Stimulated activated CD4-positive, alpha-beta T cell treated with anti-CD3 and anti-CD28 coated beads, Interleukin-4, amount 100 ng/mL, for 4 hours (primary cell): ENCODE measurements at places on chromosomes 4 and X.

GRCh38 chr4:7629501-7630254 lies 194.9 kb upstream of the PSAPL1 start:
- DNase-seq = no peak

DNA sequence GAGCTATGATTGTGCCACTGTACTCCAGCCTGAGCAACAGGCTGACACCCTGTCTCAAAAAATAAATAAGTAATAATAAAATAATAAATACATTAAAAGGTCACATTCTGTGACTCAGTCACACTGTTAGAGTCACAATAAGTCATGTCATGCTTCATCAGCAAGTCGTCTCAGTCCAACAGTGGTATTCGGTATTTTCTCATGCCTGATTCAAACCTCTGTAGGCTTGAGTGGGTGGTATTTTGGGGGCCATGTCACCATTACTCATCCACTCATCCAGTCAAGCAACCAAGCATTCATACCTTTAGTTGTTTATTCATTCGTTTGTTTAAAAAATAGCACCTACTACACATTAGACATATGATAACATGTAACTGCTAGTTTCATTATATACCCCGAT lies 46.9 kb downstream of the SUPT20HL2 start:
- no peak for DNase-seq

GRCh38 chr4:151541389-151542071 lies 132.6 kb downstream of the FHIP1A start:
- no peak for DNase-seq

- no peak for DNase-seq
These were observed 37.3 kb downstream of the SAT1 start for GRCh38 chrX:23820235-23820782.

- DNase-seq = no peak
These were observed 559.9 kb downstream of the RAB28 start for GRCh38 chr4:12924253-12924652.

- no peak for DNase-seq
These were observed 6.7 kb upstream of the USP11 start for GRCh38 chrX:47226071-47226470.

DNA sequence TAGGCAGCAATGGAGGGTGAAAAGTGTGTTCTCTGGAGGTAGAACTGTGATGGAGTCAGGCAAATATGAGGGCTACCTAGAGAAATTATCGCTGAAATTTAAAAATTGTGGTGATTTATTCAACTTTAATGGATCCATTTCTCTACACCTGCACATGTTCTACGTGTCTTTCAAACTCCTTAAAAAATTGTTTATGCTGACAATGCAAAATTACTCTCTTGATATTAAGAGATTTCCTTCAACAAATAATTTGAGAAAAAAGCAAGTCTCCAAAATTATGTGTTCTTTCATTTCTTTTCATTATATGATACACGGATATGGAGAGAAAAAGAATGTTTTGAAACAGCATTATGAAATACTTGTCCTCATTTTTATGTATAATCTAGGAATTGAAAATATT lies 1151.4 kb upstream of the PABPC4L start:
- no peak for DNase-seq

DNA sequence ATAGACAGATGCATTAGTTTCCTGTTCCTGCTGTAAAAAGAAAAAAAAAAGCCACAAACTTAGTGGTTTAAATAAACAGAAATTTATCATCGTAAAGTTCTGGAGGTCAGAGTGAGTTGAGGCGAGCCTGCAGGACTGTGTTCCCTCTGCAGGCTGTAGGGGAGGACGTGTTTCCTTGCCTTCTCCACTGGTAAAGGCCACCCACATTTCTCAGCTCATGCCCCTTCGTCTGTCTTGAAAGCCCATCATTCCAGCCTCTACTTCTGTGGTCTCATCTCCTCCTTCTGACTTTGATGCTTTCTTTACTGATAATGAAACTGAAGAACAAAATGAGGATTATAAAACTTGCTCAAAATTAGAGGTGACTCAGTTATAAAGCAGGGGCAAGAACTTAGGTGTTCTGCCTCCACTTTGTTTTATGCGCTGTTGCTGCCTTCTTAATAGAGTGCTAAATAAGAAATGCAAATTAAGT lies 143.0 kb downstream of the STIM2 start:
- no peak for DNase-seq

DNA sequence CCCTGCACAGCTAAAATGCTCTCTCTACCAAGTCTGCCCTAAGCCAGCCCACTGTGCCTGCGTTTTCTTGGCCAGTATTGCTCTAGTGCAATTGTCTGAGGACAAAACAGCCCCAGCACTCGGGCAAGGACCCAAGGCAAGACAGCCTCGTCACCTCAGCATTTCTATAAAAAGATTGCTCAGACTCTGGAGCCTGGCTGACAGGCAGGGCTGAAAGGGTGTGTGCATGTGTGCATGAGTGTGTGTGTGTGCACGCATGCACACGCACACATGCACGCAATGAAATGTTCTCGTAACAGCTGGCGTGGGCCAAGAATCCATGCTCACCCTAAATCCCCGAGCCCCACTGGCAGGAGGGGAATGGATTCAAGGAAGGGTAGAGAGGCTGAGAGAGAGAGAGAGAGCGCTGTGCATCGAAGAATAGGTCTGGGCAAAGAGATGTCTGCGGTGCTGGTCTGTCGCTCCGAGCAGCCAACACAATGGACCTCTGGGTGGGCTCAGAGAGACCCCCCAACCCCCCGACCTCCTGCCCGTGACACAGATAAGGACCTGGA lies 579.2 kb downstream of the BCOR start:
- no peak for DNase-seq

GRCh38 chr4:143559757-143560147 lies 46.2 kb downstream of the SMARCA5 start:
- DNase-seq = peak; percentile 62

GRCh38 chrX:97482666-97483300 lies 599.1 kb downstream of the RPA4 start:
- DNase-seq = no peak

- no peak for DNase-seq
These were observed 73.3 kb downstream of the RBM46 start for GRCh38 chr4:154854362-154854761.

DNA sequence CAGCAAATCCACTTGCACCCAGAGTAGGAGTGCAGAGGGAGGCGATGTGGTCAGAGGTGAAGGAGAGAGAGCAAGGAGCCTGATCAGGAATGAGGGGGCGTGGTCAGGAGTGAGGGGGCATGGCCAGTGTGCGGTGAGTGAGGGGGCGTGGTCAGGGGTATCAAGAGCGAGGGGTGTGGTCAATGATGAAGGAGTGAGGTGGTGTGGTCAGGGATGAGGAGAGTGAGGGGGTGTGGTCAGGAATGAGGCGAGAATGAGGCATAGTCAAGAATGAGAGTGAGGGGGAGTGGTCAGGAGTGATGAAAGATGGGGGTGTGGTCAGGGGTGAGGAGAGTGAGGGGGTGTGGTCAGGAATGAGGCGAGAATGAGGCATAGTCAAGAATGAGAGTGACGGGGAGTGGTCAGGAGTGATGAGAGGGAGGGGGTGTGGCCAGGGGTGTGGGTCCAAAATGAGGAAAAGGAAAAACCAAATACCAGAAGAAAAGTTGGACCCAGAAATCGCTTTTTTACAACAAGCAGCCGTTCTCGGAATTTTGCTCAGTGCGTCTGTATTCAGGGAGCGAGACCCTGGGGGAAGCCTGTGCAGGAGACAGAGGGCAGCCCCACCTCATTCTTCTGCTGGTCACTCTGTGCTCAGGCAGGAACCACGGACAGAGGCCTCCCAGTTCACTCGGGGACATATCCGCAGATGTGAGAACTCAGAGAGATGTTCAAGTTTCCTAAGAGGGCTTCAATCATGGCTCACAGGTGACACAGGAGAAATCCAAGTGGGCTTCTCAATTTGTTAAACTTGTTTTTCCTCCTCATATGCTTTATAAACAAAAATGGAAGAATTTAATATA lies 47.5 kb downstream of the MAGEA1 start:
- no peak for DNase-seq

DNA sequence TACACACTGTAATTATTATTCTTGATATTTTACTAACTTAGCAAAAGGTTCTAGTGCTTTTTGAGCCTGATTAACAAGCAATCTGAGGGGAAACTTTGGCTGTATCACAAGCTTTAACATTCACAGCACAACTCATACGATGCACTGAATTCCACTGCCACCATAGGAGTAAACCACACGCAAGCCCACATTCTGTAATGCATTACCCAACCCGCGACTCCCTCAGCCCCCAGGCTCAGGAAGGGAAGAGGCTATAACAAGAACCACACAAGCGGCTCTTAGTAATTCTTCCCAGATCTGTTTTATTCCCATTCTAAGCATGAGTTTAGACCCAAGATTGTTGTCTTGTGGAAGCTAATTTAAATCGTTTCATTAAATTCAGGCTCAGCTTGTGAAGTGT lies 138.5 kb upstream of the TBL1X start:
- DNase-seq = no peak

DNA sequence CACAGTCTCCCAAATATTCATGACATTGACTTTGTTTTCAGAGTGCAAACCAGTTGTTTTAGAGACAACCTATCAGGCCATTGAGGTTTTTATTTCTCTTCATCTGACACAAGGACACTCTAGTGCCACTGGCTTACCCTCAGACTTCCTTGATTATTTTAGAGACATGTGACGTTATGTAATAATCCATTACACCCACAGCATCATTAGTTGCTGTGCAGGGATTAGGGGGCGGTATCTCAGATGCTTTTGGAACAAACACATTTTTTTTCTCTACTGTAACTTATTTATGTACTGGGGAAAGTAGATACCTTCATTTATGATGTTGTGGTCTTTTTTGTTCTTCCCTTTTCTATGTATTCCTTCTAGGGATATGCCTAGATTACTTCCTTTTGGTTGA lies 2293.1 kb downstream of the PCDH7 start:
- DNase-seq = no peak

GRCh38 chr4:68599150-68599549 lies 23.0 kb upstream of the UGT2B17 start:
- no peak for DNase-seq

GRCh38 chr4:66178906-66179305 lies 508.6 kb upstream of the EPHA5 start:
- DNase-seq = no peak

- no peak for DNase-seq
These were observed 73.5 kb downstream of the PRSS12 start for GRCh38 chr4:118279328-118279727.

GRCh38 chr4:107131295-107131694 lies 95.2 kb upstream of the DKK2 start:
- DNase-seq = no peak

DNA sequence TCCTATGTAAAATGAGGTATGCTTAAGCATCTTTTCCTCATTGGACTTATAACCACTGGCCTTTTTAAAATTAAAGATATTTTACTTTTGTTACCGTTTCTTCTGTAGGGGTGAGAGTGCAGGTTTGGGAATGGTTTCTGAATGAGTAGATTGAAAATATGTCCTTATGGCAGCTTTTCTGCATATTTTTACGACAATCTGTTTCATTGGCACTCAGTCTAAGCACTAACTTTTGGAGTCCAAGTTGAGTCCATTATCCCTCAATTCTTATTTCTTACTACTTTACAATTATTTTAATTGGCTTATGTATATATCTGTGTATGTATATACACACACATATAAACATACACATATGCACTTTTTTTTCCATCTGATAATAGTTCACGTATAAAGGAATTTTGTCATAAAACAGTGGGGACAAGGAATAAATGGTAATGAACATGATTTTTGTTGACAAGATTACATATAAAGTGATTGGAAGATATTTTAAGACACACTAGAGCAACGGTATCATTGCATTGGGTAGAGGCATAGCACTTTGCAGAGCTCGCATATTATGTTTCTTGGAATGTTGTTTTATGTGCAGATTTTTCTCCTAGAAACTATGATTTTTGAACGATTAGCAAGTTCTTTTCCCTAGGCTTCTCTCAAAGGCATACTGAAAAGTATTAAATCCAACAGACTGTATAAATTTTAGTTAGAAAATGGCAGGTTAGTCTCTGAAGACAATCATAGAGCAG lies 133.0 kb downstream of the FAT4 start:
- DNase-seq = no peak

DNA sequence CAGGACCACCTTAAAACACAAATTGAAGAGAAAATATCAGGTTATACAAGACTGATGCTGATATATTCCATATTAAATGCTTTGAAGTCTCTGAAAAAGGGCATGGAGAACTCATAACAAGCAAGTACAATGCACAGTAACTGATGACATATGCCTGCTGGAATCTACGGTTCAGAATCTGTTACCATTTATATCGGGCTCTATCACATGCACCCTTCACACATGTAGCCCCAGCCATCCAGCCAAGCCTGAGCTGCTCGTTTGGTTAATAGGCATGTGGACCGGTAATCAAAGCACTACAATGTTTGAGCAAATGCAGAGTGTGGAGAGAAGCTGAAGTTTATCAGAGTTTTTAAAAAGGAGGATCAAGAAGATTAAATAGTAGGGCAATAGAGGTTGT lies 11.8 kb downstream of the COMMD8 start:
- DNase-seq = no peak

- no peak for DNase-seq
These were observed 66.2 kb downstream of the AGA start for GRCh38 chr4:177376024-177376423.

GRCh38 chrX:4930426-4930825 lies 1217.0 kb upstream of the PRKX start:
- no peak for DNase-seq

- no peak for DNase-seq
These were observed 130.6 kb upstream of the ATP6AP2 start for GRCh38 chrX:40449956-40450706.

DNA sequence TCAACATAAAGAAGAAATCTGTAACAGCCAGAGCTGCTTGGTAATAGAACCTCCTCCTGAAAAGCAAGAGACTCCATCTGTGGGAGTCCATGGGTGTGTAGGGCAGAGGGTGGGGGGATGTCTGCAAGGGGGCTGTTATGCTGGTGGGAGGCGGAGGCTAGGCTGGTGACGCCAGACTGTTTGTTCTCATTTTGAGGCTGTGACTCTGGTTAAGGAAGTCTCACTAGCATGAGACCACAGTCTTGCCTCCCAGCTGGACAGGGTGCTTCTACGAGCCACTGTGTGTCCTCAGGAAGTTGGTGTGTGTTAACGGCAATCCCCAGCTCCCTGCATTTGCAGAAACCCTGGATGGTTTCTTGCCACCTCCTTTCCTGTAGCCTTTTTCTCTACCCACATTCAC lies 79.8 kb downstream of the NSUN7 start:
- DNase-seq = no peak
